Testis (tissue), 5 donors: ENCODE measurements at places on chromosomes 16 and 17. TPM values are rescaled to one million over a fixed set of nuclear protein-coding genes. Genes with fewer than 3 reads are reported as not detected.

DNA sequence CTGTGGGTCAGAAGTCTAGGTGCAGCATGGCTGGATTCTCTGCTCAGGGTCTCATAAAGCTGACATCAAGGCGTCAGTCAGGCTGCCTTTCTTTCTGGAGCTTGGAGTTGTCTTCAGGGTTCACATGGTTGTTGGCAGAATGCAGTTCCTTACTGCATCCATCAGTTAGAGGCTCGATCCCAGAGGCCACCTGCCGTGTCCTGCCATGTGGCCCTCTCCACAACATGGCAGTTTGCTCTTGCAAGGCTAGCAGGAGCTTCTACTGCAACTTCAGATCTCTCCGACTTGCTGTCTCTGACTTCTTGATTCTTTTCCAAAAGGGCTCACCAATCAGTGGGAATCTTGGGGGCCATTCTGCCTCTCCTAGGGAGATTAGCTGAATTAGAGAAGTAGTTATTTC is 11.9 kb downstream of the PITPNC1 start:
- DNase-seq: no peak

DNA sequence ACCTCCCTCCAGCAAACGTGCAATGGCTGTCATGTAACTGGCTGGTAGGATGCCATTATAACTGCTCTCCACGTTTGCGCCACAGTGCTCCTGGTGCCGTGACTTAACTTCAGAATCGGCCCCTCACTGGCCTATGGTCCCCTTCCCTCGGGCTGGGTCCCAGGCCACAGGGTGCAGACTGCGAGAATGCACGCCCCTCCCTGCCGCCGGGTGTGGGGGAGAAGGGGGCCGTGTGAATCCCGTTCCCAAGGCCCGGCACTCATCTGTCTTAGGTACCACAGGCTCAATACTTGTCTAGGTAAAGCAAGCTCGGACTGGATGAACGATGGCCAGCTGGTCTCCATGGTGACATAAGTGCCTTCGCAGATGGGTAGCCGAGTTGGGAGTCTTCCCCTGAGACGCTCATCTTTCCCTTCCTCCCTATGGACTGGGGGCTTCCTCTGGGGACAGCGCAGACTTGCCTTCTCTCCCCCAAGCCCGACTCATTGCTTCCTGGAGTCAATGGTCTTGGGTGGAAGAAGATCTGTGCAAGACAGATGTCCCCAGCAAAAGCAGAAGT is 37.8 kb downstream of the TIMM22 start:
- DNase-seq: no peak

- DNase-seq: no peak
Observed at GRCh38 chr17:33178681-33179080, 114.4 kb downstream of the ASIC2 start.

Gene TLCD3A
- 5.8 TPM for total RNA-seq

Gene SDK2
- 63.4 TPM for total RNA-seq

DNA sequence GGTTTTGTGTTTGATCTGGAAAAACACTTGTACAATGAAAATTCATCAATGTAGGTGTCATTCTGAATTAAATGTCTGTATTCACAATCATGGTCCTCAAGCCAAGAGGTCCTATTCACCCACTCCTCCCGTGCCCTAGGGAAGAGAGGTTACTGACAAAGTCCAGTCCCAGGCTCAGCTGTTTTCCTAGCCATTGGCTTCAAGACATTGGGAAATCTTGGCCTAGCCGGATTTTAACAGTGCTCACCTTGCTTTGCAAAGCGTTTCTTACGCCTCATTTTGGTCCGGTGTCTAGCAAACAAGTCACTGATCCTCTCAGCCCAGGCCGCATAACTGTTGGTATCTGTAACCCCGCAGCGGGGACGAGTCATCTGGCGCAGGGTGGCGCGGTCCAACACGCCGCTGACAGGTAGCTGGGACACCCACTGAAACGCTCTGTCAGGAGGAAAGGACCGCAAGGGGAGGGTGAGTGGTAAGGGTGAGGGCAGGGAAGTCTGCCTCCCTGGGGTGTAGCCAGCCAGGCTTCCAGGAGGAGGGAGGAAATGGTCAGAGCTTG is 16.7 kb downstream of the MMP28 start:
- DNase-seq: no peak

Gene SLC7A5
- 263 TPM for total RNA-seq

DNA sequence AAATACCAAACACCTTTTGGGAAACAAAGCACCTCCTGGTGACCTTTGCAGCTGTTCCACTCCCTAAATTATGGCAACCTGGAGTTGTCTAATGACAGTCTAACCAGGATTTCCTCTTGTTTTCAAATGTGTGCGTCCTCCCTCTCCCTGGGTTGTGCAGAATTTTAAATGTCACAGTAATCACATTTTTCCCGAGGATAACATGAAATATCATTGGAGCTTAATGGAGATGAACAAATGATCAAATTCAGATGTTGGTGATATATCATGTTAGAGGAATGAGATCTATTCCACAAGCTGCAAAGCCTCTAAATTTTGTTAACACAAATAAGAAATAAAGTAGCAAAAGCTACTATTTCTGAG is 86.9 kb upstream of the HLF start:
- DNase-seq: no peak

- DNase-seq: peak; percentile 19
Observed at GRCh38 chr17:31596382-31597323, 205.2 kb downstream of the RAB11FIP4 start.

- no peak for DNase-seq
Observed at GRCh38 chr17:48490451-48490892, 40.3 kb downstream of the HOXB1 start.

DNA sequence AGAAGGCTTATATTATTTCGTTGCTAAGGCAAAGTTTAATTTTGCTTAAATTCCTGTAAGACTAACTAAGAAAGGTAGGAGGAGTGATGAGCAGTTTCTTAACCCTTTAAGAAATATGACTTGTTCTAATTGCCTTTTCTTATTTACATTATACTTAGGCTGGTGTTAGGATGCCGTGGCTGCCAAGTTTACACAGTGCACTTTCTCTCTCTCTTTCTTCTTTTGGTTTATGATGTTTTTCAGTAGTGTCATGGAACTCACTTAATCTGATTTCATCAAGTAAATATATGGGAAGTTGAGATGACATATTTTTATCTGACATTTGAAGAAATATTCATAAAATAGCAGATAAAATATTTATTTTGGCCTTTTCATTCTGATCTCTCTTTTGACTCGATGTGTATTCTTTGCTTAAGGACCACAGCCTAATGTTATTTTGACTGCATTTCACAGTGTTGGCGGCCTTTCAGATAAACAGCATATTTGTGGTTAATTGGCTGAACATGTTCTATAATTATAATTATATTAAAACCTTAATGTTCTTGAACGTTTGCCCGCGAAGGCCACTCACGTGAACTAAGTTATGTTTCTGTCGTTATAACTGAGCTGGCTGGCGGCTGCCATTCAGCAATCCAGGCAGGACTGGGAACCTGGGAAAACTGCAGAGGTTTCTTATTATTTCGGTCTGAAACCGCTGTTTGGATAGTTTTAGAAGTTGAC is 191.6 kb downstream of the WWOX start:
- peak; percentile 29 for DNase-seq

DNA sequence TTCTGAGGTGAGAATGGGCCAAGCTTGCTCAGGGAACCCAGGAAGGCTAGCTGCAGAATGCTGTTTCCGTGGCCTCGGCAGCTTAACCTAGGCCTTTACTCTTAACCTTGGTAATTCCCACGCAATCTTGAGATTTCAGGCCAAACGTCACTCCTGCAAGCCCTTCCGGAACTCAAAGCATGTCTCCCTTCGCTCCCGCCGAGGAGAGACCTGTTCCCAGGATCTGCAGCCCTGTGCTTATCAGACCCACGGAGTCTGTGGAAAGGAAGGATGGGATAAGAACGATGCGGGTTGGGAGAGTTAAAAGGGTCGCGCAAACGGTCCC is 524 bp upstream of the ZFP3 start:
- no peak for DNase-seq

- no peak for DNase-seq
Observed at GRCh38 chr16:17304491-17305119, 166.2 kb downstream of the XYLT1 start.

Gene KRTAP4-4
- not detected for total RNA-seq

- DNase-seq: no peak
Observed at GRCh38 chr16:50522324-50522723, 25.9 kb upstream of the NKD1 start.

GRCh38 chr17:75535119-75535537 is 9.6 kb downstream of the LLGL2 start:
- DNase-seq: no peak

GRCh38 chr17:61379457-61380216 is 20.0 kb upstream of the TBX2 start:
- no peak for DNase-seq

Gene CES3
- total RNA-seq: 4.1 TPM

DNA sequence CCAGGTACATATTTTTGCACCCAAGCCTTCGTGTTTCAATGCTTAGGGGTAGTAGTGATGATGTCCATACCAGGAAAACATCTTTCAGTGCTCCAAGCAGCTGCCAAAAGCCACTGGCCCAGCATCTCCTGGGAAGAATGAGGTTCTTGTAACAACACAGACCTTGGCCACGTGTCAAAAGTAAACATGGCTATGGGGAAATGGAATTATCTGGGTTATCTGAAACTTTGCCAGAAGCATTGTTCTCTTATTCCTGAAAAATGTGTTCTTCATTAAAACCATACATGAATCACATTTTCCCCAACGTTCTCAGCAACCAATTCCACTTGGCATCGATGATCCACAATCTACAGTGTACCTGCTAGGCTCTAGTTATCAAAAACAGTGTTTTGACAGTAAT is 524.2 kb upstream of the EEF2KMT start:
- no peak for DNase-seq

- DNase-seq: no peak
Observed at GRCh38 chr17:4219241-4219640, 44.5 kb downstream of the ANKFY1 start.

DNA sequence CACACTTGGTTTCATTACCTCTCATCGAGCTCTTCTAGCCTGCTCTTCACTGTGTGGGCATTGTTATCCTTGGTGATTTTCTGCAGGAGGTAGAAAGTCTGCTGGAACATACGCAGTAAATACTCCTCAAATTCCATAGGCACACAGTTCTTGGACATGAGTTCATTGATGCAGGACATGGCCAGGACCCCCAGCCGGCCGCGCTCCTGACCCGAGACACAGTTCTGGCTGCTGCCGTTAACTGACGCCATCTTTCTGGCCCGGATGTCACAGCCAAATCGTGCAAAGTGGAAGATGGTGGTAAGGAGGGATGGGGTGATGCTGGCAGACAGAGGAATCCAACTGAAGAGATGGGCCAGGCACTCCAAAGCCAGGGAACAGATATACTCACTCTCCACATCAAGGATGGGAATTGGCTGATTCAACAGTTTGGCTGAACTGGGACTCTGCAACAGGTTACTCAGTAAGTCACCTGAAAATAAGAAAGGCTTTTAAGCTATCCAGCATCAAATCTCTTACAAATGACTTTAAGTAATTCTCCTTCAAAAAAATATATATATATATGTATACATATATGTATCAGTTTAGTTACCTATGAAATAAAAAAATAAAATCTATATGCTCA is 55.6 kb downstream of the XPO6 start:
- no peak for DNase-seq

Gene MT1E
- 55.4 TPM for total RNA-seq

DNA sequence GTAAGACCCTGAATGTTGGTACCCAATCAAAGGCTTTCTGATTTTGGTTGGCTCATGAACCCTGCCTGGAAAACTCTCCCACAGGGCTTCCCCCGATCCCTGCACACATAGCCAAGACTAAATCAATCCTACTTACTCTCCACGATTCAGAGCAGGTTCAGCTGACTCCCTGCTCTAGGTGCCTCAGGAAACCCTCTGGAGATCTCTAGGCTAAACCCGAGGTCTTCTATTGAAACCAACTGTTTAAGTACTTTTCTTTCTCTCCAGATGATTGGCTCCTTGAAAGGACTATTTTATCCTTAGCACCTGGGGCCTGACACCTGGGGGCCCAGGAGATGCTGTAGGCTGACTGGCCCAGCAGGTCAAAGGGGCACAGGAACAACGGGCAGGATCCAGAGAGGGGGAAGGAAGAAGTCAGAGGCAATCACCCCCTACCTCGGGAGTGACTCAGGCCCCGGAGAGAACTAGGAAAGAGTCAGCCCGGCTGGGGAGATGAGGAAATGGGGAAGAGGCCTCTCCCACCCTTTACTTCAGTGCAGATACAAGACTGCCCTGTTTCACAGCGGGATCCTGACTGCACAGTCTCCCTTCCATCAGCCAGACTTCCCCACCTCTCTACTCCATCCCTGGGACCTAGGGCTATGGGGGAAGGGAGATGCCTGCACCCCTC is 2.0 kb downstream of the TBC1D10B start:
- no peak for DNase-seq

GRCh38 chr16:14486520-14487303 is 143.3 kb downstream of the PARN start:
- DNase-seq: peak; percentile 92

DNA sequence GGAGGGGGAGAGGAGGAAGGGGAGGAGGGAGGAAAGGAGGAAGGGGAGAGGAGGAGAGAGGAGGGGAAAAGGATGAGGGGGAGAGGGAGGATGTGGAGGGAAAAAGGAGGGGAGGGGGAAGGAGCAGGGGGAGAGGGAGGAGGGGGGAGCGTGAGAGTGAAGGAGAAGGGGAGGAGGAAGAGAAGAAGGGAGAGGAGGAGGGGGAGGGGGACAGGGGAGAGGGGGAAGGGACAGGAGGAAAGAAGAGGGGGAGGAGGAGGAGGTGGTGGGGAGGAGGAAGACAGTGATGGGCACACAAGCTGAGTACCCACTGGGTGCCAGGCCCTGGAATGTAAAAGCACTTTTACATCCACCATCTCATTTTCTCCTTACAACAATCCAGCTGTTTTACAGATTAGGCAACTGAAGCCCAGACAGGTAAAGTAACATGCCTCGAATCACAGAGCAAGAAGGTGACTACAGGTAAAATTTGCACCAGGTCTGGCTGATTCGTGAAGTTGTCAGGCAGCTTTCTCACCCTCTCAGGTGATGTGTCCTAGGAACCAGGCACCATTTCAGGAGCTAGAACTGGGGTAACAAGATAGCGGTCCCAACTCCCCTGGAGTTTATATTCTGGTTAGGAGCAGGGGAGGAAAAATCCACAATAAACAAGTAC is 10.0 kb upstream of the LITAF start:
- no peak for DNase-seq
